Anterior cingulate cortex (tissue), 58 donors: ENCODE measurements at places on chromosomes 2 and 18.

DNA sequence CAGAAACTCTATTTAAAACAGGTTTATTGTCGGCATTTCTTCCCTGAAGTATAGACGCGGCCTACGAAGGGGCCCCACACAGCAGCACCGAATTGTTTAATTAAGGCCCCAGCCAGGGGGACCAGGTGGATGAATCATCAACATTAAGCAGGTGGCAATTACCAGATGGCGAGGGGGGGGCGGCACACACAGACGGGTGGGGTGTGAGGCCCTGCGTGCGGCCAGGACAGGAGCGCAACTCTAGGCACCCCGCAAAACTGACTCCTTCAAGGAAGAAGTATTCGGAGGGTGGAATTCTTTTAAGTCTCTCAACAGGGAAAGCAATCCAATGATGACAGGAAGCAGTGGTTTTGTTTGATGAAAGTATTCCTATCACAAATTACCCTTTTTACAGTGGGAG is 830.4 kb downstream of the GALR1 start:
- no peak for DNase-seq

DNA sequence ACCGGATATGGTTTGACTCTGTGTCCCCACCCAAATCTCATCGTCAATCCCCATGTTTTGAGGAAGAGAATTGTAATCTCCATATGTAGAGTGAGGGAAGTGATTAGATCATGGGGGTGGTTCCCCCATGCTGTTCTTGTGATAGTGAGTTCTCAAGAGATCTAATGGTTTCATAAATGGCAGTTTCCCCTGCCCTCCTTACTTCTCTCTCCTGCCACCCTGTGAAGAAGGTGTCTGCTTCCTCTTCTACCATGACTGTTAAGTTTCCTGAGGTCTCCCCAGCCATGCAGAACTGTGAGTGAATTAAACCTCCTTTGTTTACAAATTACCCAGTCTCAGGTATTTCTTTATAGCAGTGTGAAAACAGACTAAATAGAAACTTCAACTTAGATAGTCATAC is 69.5 kb downstream of the SESTD1 start:
- DNase-seq: no peak

DNA sequence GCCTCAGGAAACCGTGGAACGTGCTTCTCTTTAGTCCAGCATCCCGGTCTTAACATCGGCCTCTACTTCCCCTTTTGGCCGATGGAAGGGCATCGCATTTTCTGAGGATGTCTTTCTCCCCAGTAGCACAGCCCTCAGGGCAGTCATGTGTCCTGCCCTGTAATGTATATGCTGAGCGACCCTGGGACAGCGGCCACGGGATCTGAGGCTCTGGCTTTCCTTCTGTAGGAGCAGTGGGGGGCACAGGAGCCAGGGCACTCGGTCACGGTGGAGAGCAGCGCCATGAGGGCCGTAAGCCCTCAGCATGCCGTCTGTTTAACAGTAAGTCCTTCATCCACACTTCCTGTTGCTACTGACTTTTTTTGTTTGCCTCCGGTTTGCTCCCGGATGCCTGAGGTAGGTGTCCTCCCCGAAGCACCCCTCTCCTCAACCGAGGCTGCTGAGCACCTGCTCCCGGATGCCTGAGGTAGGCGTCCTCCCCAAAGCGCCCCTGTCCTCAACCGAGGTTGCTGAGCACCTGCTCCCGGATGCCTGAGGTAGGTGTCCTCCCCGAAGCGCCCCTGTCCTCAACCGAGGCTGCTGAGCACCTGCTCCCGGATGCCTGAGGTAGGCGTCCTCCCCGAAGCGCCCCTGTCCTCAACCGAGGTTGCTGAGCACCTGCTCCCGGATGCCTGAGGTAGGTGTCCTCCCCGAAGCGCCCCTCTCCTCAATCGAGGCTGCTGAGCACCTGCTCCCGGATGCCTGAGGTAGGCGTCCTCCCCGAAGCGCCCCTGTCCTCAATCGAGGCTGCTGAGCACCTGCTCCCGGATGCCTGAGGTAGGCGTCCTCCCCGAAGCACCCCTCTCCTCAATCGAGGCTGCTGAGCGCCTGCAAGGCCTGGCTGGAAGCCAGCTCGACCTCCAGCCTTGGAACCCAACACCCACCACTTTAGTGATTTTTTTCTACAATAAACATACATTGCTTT is 169.3 kb downstream of the HDAC4 start:
- no peak for DNase-seq

- DNase-seq: peak; percentile 16
Observed at GRCh38 chr2:236568068-236568921, 1.3 kb upstream of the ACKR3 start.

DNA sequence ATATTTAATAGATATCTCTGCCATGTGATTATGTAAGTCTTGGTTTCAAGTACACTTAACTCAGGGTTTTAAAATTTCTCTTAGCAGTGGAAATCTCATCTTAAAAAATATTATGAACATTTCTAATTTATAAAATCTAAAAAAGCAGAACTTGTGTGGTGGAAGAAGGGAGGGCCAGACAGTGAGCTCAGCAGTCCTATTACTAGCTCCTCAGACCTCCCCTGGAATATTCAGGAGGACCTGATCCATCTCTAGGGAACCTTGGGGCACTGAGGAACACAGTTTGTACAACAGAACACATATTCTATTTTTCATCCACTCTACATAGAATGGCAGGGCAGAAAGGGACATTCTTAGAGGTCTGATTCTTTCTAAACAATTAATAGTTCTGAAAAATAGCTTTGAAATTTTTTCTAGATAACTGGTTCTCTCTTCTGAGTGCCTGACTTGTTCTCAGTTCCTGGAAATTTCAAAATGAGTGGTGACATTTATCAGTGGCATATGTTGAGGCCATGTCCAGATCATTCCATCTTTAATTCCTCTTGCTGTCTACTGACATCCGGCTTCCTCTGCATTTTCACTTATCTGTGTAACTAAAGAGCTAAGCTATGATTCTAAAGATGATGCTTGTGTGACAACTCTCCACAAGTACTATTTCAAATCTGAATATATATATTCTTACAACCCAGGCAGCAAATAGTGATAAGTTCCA is 8.2 kb upstream of the MAP4K4 start:
- no peak for DNase-seq

DNA sequence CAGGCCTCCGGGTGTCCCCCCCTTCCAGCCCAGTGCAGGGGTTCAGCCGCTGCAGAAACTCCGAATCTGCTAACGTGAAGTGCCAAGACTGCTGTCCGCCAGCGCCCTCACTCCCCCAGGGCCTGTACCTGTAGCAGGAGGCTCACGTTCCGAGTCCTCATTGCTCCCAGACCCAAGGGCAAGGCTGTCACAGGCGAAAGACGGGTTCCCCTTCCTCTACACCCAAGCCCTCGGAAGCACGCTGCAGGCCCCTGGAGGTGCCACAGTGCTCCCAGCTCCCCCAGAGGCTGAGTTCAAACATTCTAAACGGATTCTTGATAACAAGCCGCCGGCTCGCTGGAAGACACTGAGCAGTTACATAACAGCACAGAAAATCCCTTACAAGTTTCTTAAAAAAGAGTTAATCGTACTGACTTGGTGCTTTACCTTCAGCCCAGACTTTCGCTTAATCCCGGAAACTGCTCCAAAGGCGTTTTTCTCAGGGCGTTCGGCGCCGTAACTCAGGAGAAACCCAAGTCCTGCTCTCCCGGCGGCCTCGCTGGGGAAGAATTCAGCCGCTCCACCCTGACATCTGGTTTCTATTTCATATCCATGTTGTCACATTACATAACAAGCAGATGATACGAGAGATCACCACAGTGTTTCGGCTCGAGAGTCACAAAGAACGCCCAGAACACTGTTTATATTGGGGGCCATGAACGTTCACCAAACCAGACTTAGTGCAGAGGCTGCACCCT is 92.0 kb downstream of the HDAC4 start:
- no peak for DNase-seq

GRCh38 chr18:32093523-32093922 is 1.8 kb downstream of the RNF138 start:
- no peak for DNase-seq

GRCh38 chr2:190786404-190787166 is 94.0 kb upstream of the GLS start:
- no peak for DNase-seq

- DNase-seq: no peak
Observed at GRCh38 chr2:1192121-1192520, 221.1 kb upstream of the TPO start.

- no peak for DNase-seq
Observed at GRCh38 chr18:10842371-10842770, 307.0 kb downstream of the PIEZO2 start.

GRCh38 chr2:204693262-204693661 is 148.0 kb downstream of the PARD3B start:
- DNase-seq: no peak

DNA sequence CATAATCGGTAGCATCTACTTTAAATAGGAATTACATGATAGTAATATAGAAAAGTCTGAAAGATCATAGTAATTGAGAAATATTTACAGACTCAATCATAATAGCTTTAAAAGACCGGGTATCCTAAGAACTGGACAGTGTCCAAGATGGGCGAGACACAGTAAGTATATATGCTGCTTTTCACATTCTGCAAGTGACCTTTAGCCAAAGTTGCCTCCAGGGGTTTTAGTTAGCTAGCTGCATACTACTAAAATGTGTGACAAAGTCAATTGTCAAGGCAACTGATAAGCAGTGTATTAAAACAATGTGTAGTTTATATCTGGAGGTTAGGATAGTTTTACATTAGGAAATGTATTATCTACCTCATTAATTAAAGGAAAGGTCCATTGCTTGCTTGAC is 24.6 kb downstream of the CD302 start:
- no peak for DNase-seq

DNA sequence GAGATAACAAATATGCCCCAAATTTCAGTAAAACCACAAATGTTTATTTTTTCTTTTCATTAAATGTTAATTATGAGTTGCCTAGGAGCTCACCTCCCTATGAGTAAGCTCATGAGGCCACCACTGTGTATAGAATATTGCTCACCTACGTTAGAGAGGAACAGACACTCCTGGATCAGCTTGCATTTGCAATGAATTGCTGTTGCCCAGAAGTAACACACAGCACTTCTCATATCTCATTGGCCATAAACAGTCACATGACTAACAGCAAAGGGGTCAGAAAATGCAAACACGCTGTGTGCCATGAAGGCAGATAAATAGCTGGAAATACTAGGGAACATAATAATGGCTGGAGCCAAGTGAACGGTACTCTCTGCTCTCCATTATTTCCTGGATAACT is 89.0 kb upstream of the GALNT5 start:
- no peak for DNase-seq

GRCh38 chr2:215883799-215884198 is 129.6 kb downstream of the MREG start:
- DNase-seq: no peak

GRCh38 chr18:68713131-68713530 is 1.8 kb downstream of the TMX3 start:
- no peak for DNase-seq

DNA sequence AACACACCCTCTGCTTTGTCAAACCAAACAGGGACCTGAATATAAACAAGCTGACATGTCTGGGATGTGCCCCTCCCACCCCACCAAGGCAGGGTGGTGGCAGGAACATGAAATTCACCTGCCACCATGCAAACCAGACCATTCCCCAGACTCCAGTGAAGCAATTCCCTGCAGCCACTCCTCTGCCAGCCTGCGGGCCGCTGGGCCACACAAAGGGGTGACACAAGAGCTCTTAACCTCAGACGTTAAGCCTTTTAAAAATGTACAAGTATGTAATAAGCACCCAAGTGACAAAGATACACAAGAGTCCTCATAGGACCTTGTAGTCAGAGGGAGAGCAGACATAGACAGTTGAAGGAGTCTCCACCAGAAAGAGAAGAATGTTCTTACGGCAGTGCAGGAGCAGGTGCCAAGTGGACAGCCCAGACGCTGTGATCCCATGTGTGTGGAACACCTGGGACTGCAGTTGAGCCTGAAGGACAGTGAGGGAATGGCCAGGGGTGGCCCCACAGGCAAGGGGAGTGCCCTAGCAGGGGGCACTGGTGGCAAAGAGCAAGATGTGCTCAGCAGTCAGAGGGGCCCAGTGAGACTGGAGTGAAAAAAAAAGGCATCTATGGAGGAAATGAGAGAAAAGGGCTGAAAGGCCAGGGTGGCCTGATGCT is 36.9 kb downstream of the CRACDL start:
- DNase-seq: no peak
